GM23248 (cell line): ENCODE measurements at places on chromosomes 11 and 22.

DNA sequence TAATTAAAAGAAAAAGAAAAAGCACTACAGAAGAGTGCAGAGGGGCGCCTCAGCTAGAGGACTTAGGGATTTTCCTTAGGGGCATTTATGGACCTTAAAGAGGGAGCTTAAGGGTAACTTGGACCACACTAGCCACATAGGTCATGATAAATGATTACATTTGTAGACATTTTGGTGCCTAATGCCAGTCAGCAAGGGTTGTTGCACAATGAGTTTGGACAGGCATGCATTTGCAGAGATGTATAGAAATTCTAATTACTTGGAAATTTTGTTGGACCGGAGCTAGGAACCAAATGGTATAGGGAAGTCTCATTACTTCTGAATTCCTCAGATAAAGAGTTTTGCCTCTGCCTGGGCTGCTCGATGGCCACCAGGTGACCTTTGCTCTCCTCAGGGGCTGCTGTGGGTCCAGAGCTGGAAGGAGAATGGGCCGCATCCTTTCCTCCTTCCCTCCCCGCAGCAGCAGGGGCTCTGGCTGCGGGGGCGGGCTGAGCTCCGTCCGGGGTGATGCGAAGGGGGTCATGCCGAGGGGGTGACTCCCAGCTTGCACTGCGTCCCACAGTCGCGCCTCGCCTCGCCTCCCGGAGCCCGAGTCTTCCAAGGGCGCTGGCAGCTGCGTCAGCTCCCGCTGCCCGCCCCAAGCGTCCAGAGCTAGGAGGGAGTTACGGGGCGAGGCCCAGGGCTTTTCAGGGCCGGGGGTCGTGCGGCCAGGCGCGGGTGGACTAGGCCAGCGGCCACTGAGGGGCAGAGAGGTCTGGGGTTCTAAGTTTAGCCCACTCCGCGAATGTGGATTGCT lies 20.3 kb upstream of the MALAT1 start:
- peak; percentile 84 for DNase-seq

DNA sequence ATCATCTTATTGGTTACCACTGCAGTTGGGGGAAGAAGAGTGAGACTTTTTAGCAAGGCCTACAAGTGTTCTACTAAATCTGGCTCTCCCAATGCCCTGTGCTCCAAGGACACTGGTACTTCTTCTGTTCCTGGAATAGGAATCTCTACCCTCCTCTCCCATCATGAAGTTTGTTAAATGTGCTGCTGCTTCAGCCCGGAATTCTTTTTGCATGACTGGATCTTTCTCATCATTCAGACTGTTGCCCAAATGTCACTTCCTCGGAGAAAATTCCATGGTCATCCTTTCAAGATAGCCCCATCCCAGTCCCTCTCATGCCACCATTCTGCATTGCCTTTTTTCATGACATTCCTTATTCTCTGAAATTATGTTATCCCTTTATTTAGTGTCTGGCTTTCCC lies 400.8 kb downstream of the SOX6 start:
- DNase-seq, result no peak

- peak; percentile 15 for DNase-seq
Measured at GRCh38 chr11:128629516-128630106, 42.3 kb upstream of the ETS1 start.

GRCh38 chr11:121257289-121257688 lies 35.3 kb upstream of the SC5D start:
- DNase-seq, result no peak

- no peak for DNase-seq
Measured at GRCh38 chr22:19215360-19215759, 36.8 kb upstream of the SLC25A1 start.

DNA sequence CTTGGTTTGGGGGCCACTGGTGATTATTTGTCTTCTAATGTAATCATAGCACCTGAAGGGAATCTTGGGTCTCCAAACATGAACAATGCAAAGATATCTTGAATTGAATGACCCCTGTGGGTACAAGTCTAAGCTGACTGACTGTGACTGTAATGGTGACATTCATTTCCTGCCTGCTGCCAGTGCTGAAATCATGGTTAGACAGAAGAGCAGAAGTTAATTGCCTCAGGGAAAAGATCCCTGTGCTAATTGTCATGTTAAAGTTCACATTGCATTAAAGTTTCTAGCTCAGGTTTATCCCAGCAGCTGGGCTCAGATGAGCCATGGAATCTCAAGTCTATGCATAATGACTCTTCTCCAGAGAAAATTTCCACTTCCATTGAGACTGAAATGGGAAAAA lies 772.0 kb downstream of the ETS1 start:
- DNase-seq, result no peak

DNA sequence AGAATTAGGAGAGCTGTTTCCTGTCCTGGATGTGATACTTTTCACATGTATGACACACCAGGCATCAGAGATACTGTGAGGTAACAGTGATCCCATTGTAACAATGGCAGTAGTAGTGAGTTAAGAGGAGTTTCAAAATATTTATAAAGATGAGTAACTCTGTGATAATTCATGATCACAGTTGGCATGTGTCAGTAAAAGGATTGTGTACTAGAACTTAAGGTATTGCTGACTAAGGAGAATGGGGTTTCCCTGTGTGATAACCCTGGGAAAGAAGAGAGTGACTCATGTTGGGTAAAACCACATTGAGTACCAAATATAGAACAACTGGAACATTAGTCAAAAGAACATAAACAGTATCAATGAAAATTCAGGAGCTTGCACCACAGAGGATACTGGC lies 22.9 kb upstream of the SLC5A1 start:
- DNase-seq, result peak; percentile 60
